ENCODE measurements at places on chromosomes 4 and X. TPM values are rescaled to one million over a fixed set of nuclear protein-coding genes. Genes with fewer than 3 reads are reported as not detected.

The COL25A1 gene
- 33.3 TPM for total RNA-seq

The NAT8L gene
- total RNA-seq = 5.3 TPM

The TEX13D gene
- total RNA-seq = 0.39 TPM

The TAF7L gene
- 0.11 TPM for total RNA-seq

The MAGEH1 gene
- 114 TPM for total RNA-seq

The ZNF157 gene
- 1.6 TPM for total RNA-seq

The MND1 gene
- total RNA-seq = 14.7 TPM

The PAGE2 gene
- total RNA-seq = not detected

The CNGA1 gene
- not detected for total RNA-seq

The F8A3 gene
- not detected for total RNA-seq

The WDR19 gene
- total RNA-seq = 45.1 TPM

The L1CAM gene
- 0.90 TPM for total RNA-seq

The PALLD gene
- 73.8 TPM for total RNA-seq

The TLR8 gene
- 0.58 TPM for total RNA-seq

The ENPEP gene
- total RNA-seq = 0.77 TPM

GRCh38 chrX:20670611-20671010 is 403.9 kb upstream of the RPS6KA3 start:
- no peak for ATAC-seq

DNA sequence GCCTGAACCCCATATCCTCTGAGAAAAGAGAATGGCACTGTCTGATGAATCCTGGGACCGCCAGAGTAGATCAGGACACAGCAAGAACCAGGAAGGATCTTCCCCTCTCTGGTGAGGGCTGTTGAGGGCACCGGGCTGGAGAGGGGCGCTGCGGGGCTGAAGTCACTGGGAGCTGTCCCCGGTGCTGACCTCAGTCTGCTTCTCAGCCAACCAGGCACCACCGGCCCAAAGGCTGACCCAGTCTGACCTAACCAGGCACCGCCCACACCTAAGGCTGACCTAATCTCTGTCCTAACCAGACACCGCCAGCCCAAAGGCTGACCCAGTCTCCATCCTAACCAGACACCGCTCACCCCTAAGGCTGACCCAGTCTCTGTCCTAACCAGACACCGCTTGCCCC is 82.8 kb downstream of the CPZ start:
- ATAC-seq = peak; percentile 66

GRCh38 chr4:128454881-128455280 is 167.3 kb upstream of the PGRMC2 start:
- ATAC-seq = no peak

DNA sequence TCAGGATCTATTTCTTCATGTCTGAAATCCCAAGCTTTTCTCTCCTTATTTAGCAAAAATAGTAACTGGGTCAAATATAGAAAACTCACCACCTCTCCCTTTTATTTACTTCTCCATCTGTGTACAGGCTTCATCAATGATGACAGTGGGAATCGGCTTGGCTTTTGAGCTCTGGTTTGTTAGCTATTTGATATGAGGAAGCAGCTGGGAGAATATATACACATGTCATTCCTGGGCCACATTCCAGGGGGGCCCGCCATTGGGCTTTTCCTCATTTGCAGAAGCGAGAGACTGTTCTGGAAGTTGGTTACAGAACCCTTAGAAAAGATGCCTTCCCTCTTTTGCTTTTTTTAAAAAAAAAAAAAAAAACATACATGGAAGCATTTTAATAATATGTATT is 107.4 kb upstream of the F9 start:
- no peak for ATAC-seq

DNA sequence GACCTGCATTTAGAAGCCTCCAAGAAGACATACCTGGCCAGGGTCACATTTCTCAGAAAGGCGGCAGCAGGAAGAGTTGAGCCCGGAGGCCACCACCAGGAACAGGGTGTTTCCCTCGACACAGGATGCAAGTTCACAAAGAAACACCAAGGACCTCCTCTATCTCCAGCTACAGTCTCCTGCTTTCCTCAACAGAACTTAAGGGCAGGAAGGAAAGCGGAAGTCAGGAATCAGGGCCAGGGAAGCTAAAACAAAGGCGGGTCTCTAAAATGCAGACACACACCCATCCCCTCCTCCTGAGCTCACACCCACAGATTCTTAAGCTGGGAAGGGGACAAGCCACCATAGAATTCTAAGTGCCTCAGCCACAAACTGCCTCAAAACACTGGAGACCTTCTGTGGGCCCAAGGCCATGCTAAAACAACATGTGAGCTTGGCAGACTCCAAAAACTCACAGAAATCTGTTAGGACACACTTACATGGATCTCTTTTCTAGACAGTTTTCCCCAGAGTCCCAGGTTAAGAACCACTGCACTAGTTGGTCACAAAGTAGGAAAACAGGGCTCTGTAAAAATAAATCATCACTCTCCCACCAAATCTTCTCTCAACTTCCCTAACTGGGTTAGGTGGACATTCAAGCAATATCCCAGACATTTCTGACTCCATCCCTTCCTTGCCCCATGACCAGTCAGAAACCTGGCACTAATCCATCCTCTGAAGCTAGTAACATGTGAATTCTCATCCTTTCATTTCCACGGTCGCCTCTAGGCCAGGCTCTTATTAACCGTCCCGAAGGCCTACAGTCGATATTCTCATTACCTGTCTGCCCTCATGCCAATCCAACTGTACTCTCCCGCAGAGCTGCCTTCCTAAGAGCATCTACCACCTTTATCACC is 163.2 kb downstream of the APBB2 start:
- no peak for ATAC-seq

DNA sequence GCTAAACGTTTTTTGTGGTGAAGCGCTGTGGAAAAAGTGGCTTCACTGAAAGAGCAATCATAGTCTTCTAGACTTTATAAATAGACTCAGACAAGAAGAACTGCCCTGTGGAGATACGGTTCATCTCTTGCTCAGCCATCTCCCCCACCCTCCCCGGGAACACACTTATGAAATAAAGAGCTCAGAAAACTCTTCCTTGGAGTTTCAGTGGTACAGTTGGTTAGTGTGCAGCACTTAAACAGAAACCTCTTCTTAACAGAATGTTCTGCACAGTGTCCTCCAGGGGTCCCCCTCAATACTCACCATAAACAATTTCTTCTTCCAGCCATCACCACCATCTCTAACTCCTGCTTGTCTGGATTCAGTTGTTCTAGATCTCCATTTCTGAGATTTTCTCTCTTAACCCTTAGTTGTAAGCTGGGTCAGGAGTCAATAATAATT is 313.0 kb downstream of the ARHGAP10 start:
- ATAC-seq = peak; percentile 53

DNA sequence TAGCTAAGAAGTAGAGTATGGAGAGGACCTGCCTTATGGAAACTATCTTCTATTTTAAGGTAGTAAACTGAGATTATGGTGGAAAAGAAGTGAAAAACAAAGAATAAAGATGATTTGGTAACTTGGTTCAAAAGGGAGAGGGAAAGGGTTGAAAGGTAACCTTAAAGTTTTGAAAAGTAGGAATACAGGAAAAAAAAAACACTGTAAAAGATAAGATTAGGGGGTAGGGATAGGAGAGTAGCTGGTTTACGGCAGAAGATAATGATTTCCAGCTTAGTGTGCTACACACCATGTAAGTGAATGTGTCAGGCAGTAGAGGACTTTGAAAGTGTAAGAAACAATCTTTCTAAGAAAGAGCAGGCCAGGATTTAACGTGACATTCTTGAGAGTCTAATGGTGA is 35.3 kb downstream of the FAM13A start:
- no peak for ATAC-seq

DNA sequence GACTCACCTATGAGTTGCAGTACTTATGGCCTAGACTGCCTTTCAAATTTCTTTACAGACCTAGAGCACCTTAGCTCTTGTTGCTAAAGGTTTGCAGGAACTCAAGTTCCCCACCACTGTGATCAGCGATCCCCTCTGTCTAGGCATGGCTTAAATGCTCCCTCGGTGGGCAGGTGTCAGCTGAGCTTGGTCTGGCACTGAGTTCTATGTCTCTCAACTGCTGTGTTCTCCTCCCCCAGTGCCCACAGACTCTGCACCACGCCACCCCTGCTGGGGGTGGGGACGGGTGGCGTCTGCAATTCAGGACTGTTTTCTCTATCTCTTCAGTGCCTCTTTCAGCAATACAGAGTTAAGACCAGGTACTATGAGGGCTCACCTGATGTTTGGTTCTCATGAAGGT is 30.5 kb downstream of the TMEM271 start:
- no peak for ATAC-seq

DNA sequence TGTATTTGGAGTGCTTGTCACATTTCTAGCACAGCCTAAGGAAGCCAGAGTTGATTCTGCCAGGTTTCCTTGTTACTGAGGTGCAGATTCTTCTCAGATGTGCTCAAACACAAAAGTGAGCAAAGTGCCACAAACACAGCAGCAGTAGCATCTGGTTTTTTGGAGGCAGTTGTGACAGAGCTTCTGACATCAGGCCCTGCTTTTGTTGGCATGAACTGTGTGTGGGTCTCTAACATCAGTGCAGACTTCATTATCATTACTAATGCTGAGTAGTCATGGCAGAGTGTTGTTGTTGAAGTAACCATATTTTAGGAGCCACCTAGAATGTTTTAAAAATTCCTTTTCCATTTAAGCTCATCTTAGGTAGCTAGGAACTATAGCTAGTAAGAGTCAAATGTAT is 656.6 kb downstream of the ANKRD50 start:
- no peak for ATAC-seq

- no peak for ATAC-seq
Measured at GRCh38 chr4:55661398-55662056, 25.4 kb upstream of the NMU start.

- ATAC-seq = no peak
Measured at GRCh38 chrX:44342866-44343265, 606 bp downstream of the EFHC2 start.

GRCh38 chrX:47637546-47638195 is 7.9 kb upstream of the CFP start:
- no peak for ATAC-seq

GRCh38 chr4:76764251-76764650 is 133.7 kb downstream of the SOWAHB start:
- ATAC-seq = no peak

DNA sequence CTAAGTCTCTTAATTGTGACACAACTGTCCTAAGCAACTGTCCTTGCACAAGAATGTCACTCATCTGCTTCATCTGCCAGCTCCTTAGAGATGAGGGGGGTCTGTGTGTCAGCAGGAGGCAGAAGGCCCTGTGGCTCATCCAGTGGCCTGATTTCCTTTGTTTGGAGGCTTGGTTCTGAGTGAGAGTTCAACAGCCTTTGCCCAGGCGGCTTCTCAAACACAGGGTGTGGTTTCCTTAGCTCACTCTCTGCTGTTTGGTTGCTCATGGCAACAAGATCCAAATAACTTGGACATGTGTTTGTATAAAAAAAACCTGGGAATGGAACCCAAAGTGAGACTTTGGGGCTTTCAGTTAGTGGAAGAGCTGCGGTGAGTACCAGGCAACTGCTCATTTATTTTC is 46.6 kb downstream of the MAP7D3 start:
- ATAC-seq = peak; percentile 88

DNA sequence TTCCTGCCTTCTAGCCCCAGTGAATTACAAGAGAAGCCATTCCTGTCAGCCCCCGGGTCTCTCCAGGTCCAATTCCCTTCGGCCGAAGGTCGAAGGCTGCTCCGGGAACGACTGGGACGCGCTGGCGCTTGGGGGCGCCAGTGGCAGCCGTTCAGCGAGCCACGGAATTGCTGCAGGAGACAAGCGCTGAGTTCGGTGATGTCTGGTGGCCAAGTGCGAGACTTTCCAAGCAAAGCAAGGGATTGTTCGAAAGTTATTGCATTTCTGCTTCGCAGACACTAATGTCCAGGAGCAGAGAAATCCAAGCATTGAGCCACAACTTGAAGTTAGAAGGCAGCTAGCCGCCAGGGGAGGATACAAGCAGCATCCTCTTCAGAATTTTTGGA is 1.1 kb upstream of the DKK2 start:
- peak; percentile 57 for ATAC-seq

DNA sequence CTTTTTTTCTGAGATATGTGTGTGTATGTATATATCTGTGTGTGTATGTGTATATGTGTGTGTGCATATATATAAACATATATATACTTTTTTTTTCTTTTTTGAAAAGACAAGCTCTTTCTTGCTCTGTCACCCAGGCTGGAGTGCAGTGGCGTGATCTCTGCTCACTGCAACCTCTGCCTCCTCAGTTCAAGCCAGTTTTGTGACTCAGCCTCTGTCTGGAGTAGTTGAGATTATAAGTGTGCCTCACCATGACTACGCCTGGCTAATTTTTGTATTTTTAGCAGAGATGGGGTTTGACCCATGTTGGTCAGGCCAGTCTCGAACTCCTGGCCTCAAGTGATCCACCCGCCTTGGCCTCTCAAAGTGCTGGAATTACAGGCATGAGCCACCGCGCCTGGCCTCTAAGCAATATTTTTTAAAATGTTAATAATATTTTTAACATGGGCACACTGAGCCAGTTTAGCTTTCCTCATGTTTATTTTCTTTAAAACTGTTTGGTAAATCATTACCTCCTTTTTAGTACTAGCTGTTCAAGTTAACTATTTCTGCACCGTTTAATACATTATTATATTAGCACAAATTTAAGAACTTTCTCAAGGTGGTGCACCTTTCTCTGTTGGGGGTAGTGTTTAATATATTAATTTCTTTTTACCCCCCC is 33.3 kb downstream of the BBS12 start:
- peak; percentile 79 for ATAC-seq

- peak; percentile 75 for ATAC-seq
Measured at GRCh38 chr4:8592366-8593263, at the start of gene CPZ. Gene CPZ, plus strand, starts transcription at chr4:8592765. Its CDS starts 69 bp downstream, at chr4:8592834.

- ATAC-seq = no peak
Measured at GRCh38 chrX:40579900-40580536, 752 bp upstream of the ATP6AP2 start.

DNA sequence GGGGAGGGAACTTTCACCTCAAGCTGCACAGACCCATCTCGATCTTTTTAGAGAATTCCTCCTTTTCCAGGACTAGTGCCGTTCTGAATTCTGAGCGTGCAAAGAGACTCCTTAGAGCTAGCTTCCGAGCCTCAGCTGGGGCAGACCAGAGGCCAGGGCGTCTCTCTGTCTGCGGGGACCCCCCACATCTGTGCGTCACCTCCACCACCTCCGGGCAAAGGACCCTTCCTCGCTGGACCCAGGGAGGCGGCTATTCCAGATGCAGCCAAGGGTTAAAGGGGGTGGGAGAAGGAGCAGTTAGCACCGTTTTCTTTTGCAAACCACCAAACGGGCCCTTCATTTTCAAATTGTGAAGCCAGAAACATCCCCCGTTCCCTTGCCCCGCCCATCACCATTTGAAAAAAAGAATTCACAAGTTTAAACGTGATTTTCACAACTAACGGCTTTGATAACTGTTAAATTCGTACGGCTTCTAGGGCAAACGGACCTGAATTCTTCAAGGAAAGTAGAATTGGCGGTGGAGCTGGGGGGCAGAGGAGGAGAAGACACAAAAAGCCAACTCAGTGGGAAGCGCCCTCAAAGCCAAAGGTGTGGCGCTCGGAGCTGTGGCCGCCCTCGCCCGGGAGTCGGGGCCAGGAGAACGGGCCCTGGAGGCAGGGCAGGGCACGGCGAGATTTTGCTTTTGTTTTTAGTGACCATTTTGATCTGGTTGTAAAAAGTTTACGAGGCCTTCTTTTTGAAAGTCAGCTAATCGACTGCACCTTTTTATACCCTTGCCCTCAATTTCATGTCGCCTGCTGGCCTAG is 3.3 kb upstream of the PDGFRA start:
- peak; percentile 3 for ATAC-seq

GRCh38 chrX:29862126-29862677 is 353.2 kb upstream of the MAGEB2 start:
- no peak for ATAC-seq

- ATAC-seq = no peak
Measured at GRCh38 chr4:144861471-144861870, 215.5 kb downstream of the HHIP start.

GRCh38 chr4:123573866-123574508 is 177.4 kb downstream of the SPRY1 start:
- no peak for ATAC-seq

- no peak for ATAC-seq
Measured at GRCh38 chr4:88570001-88570400, 22.3 kb upstream of the HERC3 start.
